Right forelimb (tissue), 1 donor: ENCODE measurements at places on chromosomes 12 and 14.

- DNase-seq, result no peak
These were observed 128.4 kb downstream of the TTC8 start for GRCh38 chr14:88952901-88953300.

DNA sequence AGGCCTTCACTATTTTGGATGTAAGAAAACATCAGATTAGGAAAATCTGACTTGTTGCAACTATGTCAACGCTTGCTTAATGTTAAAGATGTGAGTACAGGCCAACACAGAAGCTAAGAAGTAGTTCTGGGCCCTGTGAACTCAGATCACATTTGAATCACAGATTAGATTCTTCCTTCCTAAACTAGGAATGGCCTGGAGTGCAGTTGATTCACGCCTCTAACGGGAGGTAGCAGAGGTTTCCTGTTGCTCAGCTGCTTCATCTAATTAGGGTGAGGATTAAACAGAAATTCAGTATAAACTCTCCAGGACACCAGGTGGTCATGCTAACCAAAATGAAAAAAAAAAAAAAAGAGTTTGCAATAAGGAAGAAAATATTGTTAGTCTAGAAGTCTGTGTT lies 314.3 kb downstream of the TRHDE start:
- no peak for DNase-seq

DNA sequence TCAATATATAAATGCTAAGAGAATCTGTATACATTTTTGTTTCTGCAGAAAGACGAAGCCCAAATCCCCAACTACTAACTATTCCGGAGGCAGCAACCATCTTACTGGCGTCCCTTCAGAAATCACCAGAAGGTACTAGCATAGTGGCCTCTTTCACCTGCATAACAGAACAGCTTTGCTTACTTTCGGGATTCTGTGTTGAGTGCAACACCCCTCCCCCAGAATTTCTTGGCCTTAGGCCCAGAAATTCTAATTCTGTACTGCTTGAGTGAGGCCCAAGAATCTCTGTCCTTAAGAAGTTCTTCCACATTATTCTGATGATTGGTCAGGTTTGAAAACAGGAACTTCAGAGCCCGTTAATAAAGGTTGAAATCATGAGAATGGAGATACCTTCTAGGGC lies 2.9 kb downstream of the SPX start:
- no peak for DNase-seq

- DNase-seq, result no peak
These were observed 451.8 kb downstream of the ATP23 start for GRCh38 chr12:58393152-58393551.

DNA sequence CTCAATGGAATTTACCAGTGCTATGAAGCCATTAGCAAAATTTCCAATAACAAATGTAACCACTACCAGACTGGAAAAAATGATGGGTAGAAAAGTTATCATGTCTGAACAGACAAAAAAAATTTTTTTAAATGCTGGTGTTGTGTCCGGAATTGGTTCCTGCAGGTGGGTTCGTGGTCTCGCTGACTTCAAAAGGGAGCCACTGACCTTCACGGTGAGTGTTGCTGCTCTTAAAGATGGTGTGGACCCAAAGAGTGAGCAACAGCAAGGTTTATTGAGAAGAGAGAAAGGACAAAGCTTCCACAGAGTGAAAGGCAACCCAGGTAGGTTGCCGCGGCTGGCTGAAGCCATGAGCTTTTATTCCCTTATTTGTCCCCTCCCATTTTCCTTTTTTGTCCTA lies at the start of gene TAS2R43:
Gene TAS2R43 (minus strand): TSS at position 186 of the 400 bp plus-strand sequence. CDS start 84 bp downstream, at position 102.
- DNase-seq, result no peak
